Mononuclear cell (primary cell): ENCODE measurements at places on chromosomes 3 and 15. TPM values are rescaled to one million over a fixed set of nuclear protein-coding genes. Genes with fewer than 3 reads are reported as not detected.

The CPNE9 gene
- total RNA-seq, result not detected

The POLQ gene
- 0.42 TPM for total RNA-seq

The LRRN1 gene
- total RNA-seq, result 1.3 TPM

The CAMKV gene
- not detected for total RNA-seq

The NIPA2 gene
- 42.5 TPM for total RNA-seq

The UTS2B gene
- total RNA-seq, result 0.21 TPM

The CDC25A gene
- total RNA-seq, result 0.21 TPM

The HMCES gene
- total RNA-seq, result 37.9 TPM

The IL17RD gene
- total RNA-seq, result under 0.01 TPM

The TUBGCP5 gene
- 37.5 TPM for total RNA-seq

The MGLL gene
- 10.7 TPM for total RNA-seq

The ITGA11 gene
- total RNA-seq, result under 0.01 TPM

The CXCR6 gene
- 5.2 TPM for total RNA-seq

The UROC1 gene
- not detected for total RNA-seq

The PCSK6 gene
- total RNA-seq, result 6.6 TPM

The HDGFL3 gene
- 6.5 TPM for total RNA-seq

The IMPG2 gene
- total RNA-seq, result 0.84 TPM

The ACTRT3 gene
- total RNA-seq, result not detected

The ISG20 gene
- total RNA-seq, result 37.8 TPM

The STRA6 gene
- not detected for total RNA-seq

The CEP152 gene
- total RNA-seq, result 12.8 TPM

The ITIH1 gene
- 0.52 TPM for total RNA-seq

The PDZRN3 gene
- 0.10 TPM for total RNA-seq

The DUOXA1 gene
- 0.31 TPM for total RNA-seq

The GUCA1C gene
- total RNA-seq, result not detected

The UBA3 gene
- total RNA-seq, result 48.8 TPM

The CCDC80 gene
- under 0.01 TPM for total RNA-seq

The PAK6 gene
- total RNA-seq, result 0.42 TPM

The SYNPR gene
- not detected for total RNA-seq
